Gastrocnemius medialis (tissue), 4 donors: ENCODE measurements at places on chromosomes 5 and 9. TPM values are rescaled to one million over a fixed set of nuclear protein-coding genes. Genes with fewer than 3 reads are reported as not detected.

GRCh38 chr5:180463216-180463900 is 30.8 kb upstream of the CNOT6 start:
- no peak for DNase-seq

DNA sequence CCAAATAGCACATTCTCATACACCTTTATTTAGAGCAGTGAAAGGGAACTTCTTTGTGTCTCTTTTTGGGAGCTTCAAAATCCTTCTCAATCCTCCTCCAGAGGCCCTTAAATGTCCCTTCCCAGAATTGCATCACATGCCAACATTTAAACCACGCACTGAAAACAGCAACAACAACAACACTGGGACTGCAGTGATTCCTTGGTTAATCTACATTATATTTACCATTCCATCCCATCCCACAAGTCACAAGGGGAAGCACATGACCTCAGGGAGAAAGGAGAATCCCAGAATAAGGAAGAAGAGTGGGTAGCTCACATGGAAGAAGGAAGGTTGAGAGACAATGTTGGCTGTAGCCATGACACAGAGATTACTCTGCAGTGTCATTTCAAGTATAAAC is 41.1 kb downstream of the ELOVL7 start:
- no peak for DNase-seq

Gene OR13C4
- total RNA-seq, result not detected

GRCh38 chr9:82447343-82447742 is 458.8 kb downstream of the SPATA31D1 start:
- DNase-seq, result no peak

DNA sequence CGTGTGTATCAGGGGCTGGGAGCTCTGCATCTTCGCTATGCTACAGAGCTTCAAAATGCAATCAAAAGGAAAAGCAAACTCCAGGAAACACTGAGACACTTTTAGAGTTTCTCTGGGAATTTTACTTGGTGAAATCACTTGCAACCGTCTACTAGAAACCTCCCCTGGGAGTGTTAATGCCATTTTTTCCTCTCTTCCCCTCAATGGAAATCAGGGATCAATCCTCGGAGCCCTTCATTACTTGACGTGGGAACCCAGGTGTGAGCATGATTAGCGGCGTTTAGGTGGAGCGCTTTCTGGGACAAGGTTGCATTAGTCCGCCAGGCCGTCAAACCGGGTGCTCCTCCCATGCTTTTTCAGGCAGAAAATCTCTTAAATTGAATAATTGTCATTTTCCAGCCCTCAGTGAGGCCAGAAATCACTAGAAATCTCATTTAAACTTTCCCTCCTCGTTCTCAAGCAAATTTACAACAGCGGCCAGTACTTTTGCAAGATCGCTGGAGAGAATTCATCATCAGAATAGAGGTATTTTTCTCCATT is 191.3 kb downstream of the IRX1 start:
- DNase-seq, result no peak

DNA sequence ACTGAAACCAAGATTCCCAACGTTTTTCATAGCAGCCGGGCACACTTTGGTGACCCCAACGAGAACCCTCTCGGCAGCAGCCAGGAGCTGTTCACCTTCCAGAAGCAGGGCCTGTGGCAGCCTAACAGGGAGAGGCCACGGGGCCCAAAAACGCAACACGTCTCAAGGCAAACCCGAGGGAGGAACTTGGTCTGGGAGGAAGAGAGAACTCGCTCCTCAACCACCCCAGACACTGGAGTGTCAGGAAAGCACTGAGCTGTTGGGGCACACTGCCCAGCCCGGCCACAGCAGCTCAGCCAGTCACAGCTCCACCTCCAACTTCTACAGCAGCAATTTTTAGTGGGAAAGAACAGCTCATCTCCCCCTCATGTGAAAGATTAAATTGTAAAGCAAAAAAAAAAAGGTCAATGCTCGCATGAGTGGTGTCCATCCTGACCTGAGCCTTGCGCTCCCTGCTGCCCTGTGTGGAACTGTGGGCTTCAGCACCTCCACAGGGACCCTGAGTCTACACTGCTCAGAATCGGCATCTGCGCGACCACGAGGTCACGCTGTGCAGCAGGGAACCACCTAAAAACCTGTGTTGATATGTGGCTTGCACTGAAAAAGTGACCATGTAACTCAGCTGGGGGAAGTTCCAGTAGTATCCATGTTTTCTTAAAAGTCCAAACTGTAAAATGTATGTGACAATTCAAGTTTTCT is 55.0 kb downstream of the IPPK start:
- no peak for DNase-seq

Gene ZFP2
- 1.1 TPM for total RNA-seq

GRCh38 chr9:135480071-135480939 is 723 bp downstream of the PPP1R26 start:
- no peak for DNase-seq
